KBM-7 (cell line): ENCODE measurements at places on chromosomes 11 and 22.

DNA sequence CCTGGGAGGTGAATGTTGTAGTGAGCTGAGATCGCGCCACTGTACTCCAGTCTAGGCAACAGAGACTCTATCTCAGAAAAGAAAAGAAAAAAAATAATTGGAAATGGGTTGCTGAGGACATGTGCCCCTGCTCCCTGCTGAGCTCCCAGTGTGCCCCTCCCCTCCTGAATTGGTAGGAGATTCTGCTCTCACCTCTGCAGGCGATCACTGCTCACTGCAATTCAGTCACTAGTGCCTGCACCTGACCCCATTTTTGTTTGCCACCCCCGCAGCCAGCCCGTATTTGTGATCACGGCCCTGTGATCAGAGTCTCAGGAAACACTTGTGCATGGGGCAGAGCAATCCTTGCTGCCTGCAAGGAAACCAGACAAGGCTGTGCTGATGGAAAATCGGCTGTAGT lies 16.3 kb upstream of the SEC14L3 start:
- DNase-seq = no peak

- DNase-seq = no peak
These were observed 34.4 kb downstream of the MARK2 start for GRCh38 chr11:63873311-63873710.

DNA sequence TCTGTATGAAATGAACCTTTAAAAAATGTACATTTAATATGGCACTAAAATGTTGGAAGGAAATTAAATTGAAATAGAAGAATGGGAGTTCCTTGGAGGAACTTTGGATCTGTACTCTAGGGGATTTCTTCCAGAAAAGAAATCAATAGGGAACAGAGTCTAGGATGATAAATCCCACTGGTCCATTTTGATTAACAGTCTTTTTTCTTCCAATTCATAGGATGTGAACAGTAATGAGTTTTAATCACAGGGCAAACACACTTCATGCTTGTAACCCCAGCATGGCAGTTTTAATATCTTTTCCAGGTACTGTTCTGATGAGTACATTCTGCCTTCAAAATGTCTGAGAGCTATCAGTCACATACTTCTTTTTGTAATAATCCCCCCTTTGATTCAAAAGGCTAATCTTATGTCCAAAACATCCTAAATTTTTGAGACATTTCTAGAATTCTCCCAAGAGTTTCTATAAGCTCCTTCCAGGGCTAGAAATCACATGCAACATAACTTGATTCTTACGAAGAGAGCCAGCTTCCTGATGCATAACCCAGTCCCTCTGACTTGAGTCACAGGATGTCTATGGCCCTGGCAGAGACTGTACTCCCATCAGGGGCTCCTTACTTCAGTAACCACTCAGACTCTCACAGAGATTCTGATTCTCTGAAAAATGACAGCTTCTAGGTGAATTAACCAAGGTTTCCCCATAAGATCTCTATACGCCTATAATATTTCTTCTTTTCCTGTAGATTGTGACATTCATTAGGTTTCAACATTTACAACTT lies 112.9 kb downstream of the SLC36A4 start:
- no peak for DNase-seq

DNA sequence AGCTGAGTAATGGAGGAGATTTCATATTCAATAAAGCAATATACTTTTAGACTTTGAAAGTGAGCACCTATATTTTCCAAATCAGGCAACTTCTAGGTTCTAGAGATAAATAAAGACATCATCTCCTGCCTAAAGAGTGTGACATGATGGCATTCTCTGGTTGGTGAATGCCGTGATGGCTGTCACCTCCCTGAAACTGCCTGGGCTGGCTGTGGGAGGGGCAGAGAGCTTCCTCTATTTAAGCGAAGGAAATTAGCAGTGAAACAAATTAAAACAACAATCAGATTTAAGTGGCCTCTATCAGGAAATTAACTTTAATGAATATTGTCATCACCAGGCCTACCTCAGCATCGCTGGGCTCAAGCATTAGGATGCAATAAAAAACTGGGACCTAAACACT lies 113.9 kb downstream of the ARL14EP start:
- no peak for DNase-seq

DNA sequence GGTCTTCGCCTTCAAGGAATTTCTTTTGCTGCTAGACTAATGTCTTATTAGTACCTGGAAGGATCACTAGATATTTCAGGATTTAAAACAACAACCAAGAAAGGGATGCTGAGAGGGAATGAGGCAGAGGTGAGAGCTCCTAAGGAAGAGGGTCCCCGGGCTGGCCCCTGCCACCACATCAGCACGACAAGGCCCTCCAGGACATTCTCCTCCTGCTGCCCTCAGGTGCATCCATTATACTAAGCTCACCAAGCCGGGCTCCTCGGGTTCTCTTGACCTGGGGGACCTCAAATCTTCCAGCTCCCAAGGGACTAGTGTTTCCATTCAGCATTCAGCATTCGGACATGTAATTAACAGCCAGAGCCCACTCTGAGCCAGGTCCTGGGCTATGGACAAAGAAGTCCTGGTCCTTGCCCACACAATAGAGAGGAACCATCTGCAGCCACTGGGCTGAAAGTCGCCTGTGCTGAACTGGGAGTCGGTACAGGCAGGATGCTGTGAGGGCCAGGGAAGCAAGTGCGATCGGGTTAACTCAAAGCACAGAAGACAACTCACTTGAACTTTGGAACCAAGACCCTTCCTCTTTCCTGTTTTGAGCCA lies 29.4 kb upstream of the OAF start:
- no peak for DNase-seq

GRCh38 chr11:20661445-20661844 lies 7.9 kb upstream of the NELL1 start:
- DNase-seq = no peak

- no peak for DNase-seq
These were observed 78.6 kb downstream of the PARVA start for GRCh38 chr11:12455938-12456337.

DNA sequence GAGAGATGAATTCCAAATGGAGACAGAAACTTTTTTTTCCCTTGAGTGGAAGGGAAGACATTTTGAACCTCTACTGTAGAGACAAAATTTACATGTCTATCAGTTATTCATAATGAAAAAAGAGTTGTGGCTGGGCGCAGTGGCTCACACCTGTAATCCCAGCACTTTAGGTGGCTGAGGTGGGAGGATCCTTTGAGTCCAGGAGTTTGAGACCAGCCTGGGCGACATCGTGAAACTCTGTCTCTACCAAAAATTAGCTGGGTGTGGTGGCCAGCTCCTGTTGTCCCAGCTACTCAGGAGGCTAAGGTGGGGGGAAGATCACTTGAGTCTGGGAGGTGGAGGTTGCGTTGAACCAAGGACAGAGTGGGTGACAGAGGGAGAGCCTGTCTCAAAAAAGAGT lies 4.1 kb downstream of the EED start:
- no peak for DNase-seq

- peak; percentile 48 for DNase-seq
These were observed 55.5 kb downstream of the ABTB2 start for GRCh38 chr11:34302046-34302921.

GRCh38 chr11:66653123-66653522 lies 14.6 kb downstream of the RBM4 start:
- no peak for DNase-seq

DNA sequence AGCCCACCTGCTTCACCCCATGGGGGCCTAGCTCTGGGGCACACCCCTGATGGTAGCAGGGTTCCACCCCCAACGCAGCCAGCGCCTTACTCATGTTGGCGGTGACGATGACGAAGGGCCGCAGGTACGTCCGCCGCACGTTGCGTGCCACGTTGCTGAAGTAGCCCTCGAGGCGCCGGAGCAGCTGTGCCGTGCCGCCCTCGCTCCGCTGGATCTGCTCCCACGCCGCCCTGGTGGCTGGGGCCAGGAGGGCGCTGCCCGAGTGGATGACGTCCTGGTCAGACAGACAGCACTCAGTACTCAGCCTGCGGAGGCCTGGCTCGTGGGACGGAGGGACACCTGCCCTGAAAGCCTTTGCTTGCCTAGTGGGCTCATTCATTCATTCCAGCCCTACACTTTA lies 50.8 kb downstream of the TRMU start:
- DNase-seq = no peak

- DNase-seq = no peak
These were observed 209.2 kb upstream of the SORL1-AS1 start for GRCh38 chr11:121661880-121662486.

- DNase-seq = no peak
These were observed 56.2 kb downstream of the CTSC start for GRCh38 chr11:88281317-88281712.

DNA sequence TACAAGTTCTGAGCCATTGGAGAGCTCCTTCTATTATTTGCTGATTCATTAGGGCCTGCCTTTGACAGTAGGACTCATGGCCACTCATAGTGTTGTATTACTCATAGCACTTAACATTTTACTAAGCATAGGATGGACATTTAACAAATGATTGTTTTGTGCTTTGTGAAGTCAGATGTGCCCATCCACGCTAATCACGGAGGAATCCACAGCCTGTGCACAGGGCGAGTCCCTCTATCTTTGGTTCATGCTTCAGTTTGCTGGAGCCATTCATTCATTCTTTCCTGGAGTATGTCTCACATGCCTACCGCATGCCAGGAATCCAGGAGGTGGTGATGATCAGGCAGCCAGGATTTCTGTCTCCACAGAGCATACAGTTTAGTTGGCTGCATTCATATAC lies 254.1 kb downstream of the NTM start:
- DNase-seq = no peak

GRCh38 chr11:44377121-44377520 lies 67.2 kb upstream of the ALX4 start:
- no peak for DNase-seq

- DNase-seq = peak; percentile 30
These were observed 529.5 kb downstream of the SOX6 start for GRCh38 chr11:15826826-15827225.

DNA sequence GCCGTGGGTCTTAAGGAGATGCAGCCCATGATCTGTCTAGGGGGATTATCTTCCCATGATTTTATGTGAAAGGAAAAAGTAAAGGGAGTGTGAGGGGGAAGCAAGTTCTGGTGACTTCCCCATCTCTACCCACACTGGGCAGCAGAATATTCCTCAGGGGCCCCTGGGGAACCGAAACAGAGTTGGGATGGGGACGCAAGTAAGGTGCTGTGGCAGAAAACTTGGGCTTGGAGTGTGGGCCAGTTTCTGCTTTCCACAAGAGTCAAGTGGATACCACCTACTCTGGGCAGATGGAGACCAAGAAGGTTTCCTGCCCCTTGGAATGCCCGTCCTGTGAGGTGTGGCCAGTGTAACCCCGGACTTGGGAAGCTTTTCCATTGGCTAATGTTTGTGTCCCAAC lies 64.4 kb downstream of the SGSM3 start:
- DNase-seq = no peak
